Activated CD4-positive, alpha-beta T cell treated with anti-CD3 and anti-CD28 coated beads for 48 hours (primary cell): ENCODE measurements at places on chromosomes 6 and 20.

- DNase-seq = no peak
Measured at GRCh38 chr6:46541556-46541955, 50.3 kb upstream of the RCAN2 start.

DNA sequence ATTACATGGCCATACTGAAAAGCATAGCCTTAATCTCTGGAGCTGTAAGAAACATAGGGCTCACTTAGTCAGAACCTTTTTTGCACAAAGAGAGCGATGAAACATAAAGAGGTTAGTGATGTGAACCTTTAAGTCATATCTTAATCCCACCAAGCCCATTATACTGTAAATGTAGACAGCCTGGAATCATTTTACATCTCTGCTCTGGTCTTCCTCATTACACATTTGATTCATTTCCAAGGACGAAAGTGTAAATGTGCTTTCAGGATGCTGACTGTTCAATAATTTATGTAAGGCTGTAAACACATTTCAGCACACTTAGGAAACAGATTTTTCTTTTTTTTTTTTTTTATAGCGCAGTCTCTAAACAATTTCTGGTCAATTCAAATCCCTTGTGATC is 131.3 kb upstream of the B3GAT2 start:
- no peak for DNase-seq

GRCh38 chr20:18988701-18989100 is 175.1 kb downstream of the SCP2D1 start:
- DNase-seq = no peak

GRCh38 chr20:62531046-62531838 is 55.4 kb upstream of the GATA5 start:
- no peak for DNase-seq
